ENCODE measurements at places on chromosomes 5 and 9. TPM values are rescaled to one million over a fixed set of nuclear protein-coding genes. Genes with fewer than 3 reads are reported as not detected.

Gene PHF24
- polyA plus RNA-seq: 0.22 TPM

GRCh38 chr9:135616619-135617537, 22.5 kb downstream of the GLT6D1 start:
- no peak for DNase-seq

DNA sequence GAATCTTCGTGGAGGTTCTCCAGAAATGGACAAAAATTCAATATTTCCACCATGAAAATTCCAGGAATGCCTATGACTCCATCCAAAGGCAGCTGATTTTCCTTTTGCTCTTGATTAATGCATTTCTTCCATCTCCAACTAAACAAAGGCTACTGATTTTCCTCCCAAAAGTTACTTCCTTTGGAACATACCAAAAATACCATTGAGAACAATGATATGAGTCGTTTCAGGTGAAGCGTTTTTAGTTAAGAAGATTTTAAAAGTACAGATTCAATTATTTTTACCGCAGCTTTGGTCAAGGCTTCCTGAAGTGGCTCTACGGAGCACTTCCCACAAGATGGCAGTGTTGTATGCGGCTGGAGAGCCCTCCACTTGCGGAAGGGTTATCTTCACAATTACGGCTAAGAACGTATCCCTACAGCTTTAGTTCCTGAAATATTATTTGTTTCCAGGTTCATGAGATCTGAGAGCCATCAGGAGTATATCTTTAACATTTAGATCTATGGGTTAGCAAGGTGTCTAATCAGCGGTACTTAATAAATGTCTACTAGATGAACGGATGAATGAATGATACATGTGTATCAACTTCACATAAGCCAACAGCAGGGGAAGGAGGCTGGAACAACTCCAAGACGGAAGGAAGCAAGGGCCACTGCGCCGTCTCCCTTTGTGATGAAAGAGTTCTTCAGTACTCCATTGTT, 35.9 kb upstream of the ARSB start:
- DNase-seq: peak; percentile 54

- DNase-seq: no peak
These were observed 281.4 kb upstream of the VLDLR start for GRCh38 chr9:2340046-2340760.

DNA sequence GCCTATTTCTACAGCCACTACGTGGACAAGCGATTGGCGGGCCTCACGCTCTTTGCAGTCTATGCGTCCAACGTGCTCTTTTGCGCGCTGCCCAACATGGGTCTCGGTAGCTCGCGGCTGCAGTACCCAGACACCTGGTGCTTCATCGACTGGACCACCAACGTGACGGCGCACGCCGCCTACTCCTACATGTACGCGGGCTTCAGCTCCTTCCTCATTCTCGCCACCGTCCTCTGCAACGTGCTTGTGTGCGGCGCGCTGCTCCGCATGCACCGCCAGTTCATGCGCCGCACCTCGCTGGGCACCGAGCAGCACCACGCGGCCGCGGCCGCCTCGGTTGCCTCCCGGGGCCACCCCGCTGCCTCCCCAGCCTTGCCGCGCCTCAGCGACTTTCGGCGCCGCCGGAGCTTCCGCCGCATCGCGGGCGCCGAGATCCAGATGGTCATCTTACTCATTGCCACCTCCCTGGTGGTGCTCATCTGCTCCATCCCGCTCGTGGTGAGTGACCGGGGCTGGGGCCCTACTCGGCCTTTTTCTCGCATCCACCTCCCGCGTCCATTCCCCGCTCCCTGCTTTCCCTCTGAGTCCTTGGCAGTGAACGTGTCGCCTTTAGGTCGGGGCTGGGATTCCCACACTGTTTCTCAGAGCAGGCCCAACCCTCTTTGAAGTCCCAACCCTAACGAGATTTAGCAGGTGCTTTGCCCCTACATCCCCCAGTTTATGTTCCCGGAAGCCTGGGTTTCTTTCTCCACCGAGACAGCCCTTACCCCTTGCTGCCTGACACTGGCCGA, 1.8 kb downstream of the PTGER4 start:
- DNase-seq: no peak

- no peak for DNase-seq
These were observed 7.5 kb upstream of the ZNF367 start for GRCh38 chr9:96425500-96426169.

DNA sequence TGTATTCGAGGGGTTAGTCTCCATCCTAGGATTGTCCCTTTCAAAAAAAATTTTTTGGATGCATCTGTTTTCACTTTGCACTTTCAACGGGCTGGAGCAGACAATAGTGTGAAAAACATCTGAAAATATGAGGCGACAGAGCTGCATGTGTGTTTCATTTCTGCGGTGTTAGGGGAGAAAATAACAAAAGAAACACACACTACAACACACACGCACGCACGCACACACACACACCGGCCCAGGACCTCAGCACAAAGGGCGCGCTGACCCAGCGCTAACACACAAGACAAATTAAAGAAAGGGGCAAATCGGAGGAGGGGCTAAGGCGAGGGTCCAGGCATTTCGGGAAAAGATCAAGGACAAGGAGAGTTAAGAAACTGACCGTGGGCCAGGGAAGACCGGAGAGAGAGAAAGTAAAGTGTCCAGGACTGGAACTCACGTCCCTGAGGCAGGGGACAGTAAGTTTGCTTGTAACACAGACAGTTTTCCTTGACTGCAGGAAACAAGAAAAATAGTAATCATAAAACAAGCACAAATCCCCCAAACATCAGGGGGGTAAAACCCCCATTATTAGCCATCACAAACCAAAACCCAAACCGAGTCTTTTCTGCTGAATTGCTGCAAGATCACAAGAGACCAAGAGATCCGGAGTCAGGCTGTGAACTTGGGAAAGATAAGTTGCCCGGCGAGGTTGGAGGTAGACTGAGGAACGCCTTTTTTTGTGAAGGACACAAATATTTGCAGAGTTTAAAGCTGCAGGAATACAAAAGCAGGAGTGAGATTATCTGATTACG, 302.1 kb downstream of the PARP8 start:
- peak; percentile 20 for DNase-seq

GRCh38 chr5:72067682-72068470, 39.4 kb upstream of the MAP1B start:
- DNase-seq: no peak

DNA sequence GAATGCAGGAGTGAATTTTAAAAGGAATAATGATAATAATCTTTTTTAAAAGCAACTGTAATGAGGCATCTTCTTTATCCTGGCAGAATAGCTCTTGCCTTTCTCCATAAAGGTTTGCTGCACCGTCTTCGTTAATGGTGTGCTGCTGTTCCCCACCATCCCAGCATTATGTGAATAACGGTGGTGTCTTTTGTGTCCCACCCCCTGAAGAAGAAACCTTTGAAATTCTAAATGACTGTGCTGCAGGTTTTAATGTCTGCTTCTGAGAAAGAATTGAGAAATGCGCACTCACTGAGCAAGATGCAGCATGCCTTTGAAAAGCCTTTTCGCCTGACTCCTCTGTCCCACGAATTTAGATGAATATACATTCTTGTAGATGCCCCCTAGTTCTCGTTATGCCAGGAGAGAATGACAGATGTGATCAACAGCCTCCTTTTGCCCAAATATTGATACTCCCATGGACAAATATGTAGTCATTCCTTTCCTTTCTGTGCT, 246.1 kb upstream of the ZNF462 start:
- no peak for DNase-seq
